NCI-H2081 (cell line): ENCODE measurements at places on chromosomes 11 and 22.

DNA sequence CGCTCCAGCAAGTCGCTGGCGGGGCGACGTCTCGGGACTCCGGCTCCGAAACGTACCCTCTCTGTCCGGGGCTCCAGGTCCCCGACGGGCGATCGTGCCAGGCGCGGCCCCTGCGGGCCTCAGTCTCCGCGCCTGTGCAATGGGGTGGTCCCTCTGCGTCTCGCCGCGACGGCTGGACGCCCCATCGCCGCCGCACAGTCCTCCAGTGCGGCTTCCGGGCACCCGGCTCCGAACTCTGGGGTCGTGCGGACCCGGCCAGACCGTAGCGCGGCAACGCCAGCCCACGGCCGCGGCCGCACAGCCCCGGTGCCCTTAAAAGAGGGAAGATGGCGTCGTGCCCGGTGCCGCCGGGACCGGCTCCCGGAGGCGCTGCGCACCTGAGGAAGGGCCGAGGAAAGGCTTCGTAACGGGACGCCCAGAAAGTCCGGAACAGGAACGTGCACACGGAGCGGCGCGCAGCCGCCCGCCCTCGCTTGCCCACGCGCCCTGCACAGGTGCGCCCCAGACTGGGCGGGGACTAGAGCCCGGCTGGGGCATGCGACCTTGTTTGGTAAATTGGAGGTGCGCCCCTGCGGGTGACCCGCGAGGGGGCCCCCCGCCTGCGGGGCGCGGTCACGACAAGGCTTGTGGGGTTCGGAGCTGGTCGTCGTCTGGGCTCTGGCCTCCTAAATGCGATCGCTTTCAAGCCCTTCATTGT lies 525 bp downstream of the BIK start:
- DNase-seq = no peak

GRCh38 chr11:61447601-61448551 lies 18.0 kb downstream of the SDHAF2 start:
- no peak for DNase-seq

DNA sequence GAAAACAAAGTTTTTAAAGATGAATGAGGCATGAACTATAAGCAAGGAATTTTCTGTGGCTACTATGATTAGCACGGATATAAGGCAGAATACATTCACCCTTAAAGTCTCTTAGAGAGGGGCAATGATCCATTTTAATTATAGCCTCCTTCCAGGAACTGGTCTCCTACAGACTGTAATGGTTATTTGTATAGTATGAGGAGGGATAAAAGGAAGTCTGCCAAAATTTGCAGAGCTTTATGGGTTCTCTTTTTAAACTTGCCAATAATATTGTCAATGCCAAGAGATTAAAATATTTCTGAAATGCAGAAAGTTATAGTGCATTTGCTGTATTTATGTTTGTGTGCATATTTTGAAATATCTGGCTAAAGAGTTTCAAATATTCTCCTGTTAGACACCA lies 271.4 kb upstream of the LUZP2 start:
- peak; percentile 40 for DNase-seq

DNA sequence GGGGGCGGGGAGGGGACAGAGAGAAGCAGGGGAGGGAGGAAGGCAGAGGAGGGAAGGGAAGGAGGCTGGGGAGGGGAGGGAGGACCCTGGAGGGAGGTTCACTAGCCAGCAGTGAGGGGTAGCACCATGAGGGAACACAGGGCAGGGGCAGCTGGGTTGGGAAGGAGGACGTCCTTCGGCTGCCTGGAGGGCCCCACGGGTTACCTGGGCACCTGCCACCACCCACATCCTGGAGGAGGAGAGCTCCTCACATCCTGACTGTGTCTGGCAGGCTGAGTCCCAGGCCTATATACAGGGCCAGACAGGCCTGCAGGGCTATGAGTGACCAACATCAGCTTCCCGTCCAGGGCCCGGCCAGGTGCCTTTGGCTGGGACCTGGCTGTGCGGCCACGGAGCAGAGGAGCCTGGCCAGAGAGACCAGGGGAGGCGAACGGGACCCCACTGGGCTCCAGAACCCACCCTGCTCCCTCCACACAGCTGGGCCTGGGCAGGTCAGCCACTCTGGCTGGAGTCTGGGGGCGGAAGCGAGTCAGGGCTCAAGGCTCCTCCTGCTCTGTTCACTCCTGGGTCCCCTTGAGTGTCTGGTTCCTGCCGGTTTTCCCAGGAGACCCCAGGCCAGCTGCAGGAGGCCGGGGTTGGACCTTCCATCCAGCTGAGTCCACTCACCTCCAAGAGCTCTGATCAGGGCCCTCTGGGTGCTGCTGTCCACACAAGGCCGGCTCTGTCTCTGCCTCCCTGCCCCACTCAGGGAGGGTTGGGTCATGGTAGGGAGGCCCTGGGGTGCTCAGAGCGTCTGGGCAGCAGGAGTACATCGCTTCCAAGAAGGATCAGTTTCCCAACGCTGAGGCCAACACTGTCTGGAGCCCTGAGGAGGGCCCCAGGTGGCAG lies 677.7 kb downstream of the BRD1 start:
- no peak for DNase-seq

GRCh38 chr22:24564376-24565058 lies 8.7 kb downstream of the SNRPD3 start:
- DNase-seq = no peak

DNA sequence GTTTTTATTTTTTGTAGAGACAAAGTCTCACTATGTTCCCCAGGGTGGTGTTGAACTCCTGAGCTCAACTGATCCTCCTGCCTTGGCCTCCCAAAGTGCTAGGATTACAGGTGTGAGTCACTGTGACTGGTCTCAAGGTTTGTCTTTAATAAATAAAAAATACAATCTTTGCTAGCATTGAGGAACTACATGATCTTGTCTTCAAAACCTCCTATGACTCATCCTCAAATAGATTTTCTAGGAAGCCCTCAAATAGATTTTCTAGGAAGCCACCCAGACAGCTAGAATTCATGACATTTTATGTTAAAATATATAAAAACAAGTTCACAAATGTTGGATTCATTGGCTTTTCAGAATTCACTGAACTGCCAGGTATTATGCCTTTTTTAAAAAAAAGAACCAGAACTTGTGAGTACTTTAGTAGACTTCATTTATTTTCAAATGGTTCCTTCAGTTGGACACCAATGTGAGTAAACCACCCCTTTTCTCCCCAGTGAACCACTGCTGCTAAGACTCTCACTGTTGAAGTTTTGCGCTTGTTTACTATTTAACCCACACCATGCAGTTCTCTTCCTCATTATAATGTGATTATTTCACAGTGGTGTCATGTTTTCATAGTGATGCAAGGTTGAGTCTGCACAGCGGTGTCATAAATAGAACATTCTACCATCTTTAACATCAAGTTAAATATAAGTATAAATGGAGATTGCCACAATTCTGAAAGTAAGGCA lies 303.9 kb downstream of the CASP12 start:
- DNase-seq = no peak

DNA sequence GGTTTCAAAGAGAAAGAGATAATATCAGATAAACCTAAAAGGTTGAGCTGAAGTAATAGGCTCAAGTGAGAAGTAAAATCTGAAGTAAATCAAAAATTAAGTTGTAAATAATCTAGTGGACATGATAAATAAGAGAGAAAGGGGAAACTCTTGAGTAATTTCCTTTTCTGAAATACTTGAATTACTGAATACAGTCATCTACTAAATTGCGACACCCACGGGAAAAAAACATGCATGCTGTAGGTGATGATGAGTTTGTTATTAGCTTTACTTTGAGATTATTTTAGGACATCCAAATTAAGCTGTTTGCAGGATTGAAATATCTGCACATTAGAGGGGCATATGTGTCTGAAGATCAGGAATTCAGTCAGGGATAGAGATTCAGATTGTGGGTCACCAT lies 50.0 kb upstream of the CARD18 start:
- no peak for DNase-seq

DNA sequence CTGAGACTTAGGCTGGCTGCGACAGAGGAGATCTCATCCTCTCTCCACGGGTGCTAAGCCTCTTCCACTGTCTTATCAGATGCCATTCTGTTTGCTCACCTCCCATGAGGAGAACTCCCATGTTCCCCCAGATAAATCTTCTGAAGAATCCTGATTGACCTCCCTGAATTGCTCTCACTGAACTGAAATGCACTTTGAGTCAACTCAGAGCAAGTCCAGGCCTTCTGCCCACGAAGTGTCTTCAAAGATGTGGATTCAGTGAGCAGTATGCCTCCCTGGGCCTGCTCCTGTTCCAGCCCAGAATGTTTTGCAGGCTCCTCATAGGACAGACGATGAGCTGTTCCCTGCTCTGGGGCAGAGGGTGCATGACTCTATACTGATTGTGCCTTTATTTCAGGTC lies 17.4 kb downstream of the TUB start:
- no peak for DNase-seq

- no peak for DNase-seq
Observed at GRCh38 chr11:94127638-94128037, 1.0 kb upstream of the PANX1 start.

GRCh38 chr22:48752451-48753380 lies 1075.0 kb downstream of the BRD1 start:
- DNase-seq = no peak

GRCh38 chr11:78370406-78371172 lies 47.0 kb downstream of the GAB2 start:
- no peak for DNase-seq

- DNase-seq = no peak
Observed at GRCh38 chr11:58832056-58832645, 12.4 kb downstream of the GLYATL2 start.

- no peak for DNase-seq
Observed at GRCh38 chr11:65917434-65918210, 1.2 kb downstream of the C11orf68 start.

GRCh38 chr11:102111787-102112508 lies 1.7 kb downstream of the YAP1 start:
- DNase-seq = no peak

- no peak for DNase-seq
Observed at GRCh38 chr22:25509374-25509791, 55.1 kb upstream of the GRK3 start.

DNA sequence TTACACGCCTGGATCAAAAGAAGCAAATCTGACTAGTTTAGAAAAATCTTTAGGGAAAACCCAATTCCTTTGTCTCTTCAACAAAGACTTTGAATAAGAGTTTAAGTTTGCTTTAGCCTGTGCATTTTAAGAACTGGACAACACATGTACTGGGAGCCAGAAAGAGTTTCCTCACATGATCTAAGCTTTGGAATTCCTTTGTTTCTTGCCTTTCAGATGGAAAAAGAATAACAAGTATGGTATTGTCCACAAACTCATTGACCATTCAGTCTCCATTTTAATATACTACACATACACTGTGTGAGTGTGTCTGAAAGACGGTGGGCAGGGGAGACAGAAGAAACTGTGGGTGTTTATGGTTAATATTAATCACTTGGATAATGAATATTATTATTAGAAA lies 205.6 kb downstream of the MAML2 start:
- no peak for DNase-seq

- no peak for DNase-seq
Observed at GRCh38 chr22:48105259-48105658, 1342.8 kb downstream of the TBC1D22A start.

DNA sequence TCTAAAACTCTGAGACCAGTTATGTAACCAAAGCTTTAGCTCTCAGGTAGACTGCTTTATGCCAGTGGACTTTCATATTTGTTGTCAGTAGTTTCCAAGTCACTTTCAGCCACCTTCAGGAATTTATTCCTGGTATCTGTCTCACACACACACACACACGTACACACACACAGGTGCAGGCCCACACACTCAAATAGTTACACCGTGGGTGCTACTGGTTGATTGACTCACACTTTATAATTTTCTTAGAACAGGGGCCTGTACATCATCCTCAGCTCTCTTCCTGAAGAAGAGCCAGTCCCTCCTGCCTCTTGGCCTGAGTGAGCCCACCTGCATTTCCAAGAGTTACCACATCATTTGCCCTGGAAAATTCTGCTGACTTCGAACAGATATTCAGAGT lies 555.2 kb downstream of the SOX6 start:
- DNase-seq = no peak

- DNase-seq = no peak
Observed at GRCh38 chr11:115674176-115674936, 170.1 kb upstream of the CADM1 start.

DNA sequence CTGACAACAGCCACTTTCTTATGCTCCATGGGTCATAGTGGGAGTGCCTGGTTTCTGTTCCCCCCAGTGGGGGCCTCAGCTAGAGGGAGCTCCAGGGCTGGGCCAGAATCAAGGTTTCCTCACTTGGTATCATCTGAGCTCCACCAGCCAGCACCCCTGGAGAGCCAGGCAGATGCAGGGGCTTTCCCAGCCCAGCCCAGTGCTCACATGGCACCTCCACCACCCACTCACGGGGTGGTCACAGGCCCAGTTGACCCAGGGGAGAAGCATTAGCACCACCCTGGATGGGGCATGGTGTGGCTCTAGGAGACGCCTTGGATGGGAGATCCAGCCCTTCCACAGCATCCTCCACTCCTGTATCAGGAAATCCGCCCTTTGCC lies 24.1 kb upstream of the WNT7B start:
- peak; percentile 60 for DNase-seq

DNA sequence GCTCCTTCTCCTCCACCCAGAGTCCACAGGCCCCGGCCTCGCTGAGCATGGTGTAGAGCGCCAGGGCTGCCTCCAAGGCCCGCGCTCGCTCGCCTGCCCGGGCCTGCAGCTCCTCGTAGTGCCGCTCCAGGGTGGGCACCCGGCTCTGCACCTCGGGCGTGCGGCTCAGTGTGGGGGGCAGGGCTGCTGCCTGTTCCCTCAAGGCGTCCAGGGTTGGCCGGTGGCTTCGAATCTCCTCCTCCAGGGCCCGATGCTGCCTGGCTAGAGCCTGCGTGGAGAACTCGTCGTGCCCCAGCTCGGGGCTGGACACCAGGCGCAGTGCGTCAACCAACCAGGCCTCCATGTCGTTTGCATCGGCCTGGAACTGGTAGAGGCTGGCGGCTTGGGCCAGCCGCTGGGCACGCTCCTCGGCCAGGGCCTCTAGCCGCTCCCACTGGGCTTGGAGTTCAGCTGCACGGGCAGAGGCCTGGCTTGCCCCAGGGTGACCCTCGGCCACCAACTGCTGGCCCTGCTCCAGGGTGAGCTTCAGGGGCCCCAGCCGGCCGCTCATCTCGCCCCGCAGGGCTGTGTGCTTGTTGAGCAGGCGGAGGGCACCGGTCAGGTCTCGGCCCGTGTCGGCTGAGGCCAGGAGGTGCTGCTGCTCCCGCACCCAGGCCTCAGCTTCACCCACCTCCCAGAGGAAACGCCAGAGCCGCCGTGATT lies 24.2 kb downstream of the SPTBN2 start:
- no peak for DNase-seq

GRCh38 chr11:11667056-11667455 lies 45.3 kb upstream of the GALNT18 start:
- no peak for DNase-seq

DNA sequence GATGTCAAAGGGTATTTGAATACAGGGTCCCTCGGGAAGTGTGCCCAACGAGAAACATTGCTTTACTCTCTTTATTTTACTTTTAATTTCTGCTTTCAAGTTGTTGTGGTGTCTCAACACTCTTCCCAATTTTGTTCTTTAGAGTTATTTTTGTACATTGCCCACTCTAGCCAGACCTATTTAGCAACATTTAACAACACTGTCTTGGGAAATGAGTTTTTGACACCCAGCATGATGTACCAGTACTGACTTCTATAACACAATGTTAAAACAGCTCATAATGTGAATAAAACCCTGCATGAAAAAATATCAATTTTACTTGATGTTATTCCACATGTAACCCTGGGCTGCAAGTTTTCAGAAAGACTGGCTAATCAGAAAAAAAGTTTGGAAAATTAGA lies 350.2 kb upstream of the PITPNB start:
- DNase-seq = no peak
